GM12878 (cell line): ENCODE measurements at places on chromosomes 7 and 10. TPM values are rescaled to one million over a fixed set of nuclear protein-coding genes. Genes with fewer than 3 reads are reported as not detected.

Gene BAIAP2L1
- total RNA-seq: 49.5 and 49.9 TPM in 2 replicates

Gene LIPF
- not detected in 2 replicates for total RNA-seq

Gene VIPR2
- total RNA-seq: not detected in 2 replicates

Gene STEAP2
- total RNA-seq: 1.5 and 2.1 TPM in 2 replicates

Gene GTF2IRD1
- total RNA-seq: 2.6 and 3.0 TPM in 2 replicates

Gene MBLAC1
- 1.8 and 2.7 TPM in 2 replicates for total RNA-seq

Gene TMEM229A
- not detected in 2 replicates for total RNA-seq

Gene SPDYE6
- not detected in 2 replicates for total RNA-seq

Gene HABP2
- total RNA-seq: 0.13 and 0.16 TPM in 2 replicates

Gene GPR22
- not detected in 2 replicates for total RNA-seq

Gene GRM3
- 0.21 and 0.49 TPM in 2 replicates for total RNA-seq

Gene NAPEPLD
- total RNA-seq: 8.2 and 8.7 TPM in 2 replicates

Gene IL15RA
- 9.9 and 12.1 TPM in 2 replicates for total RNA-seq

Gene CPA1
- total RNA-seq: 8.0 and 11.9 TPM in 2 replicates

Gene NKX1-2
- total RNA-seq: not detected in 2 replicates

Gene PNLIPRP1
- 0.74 and 1.5 TPM in 2 replicates for total RNA-seq

Gene ANKRD16
- total RNA-seq: 9.0 and 9.5 TPM in 2 replicates

Gene CAMK2B
- 0.23 and 0.24 TPM in 2 replicates for total RNA-seq
